ENCODE measurements at places on chromosomes 5 and 9. TPM values are rescaled to one million over a fixed set of nuclear protein-coding genes. Genes with fewer than 3 reads are reported as not detected.

Gene LRRC19
- not detected for total RNA-seq

Gene PCDHB5
- total RNA-seq = 72.2 TPM

Gene SCAI
- 13.7 TPM for total RNA-seq

Gene NRG2
- total RNA-seq = 0.81 TPM

Gene DEPDC1B
- 8.2 TPM for total RNA-seq

Gene KIF20A
- total RNA-seq = 8.7 TPM

Gene IL33
- total RNA-seq = not detected

Gene SLC36A3
- not detected for total RNA-seq

Gene TYRP1
- total RNA-seq = not detected

Gene SH3GL2
- total RNA-seq = 8.1 TPM

Gene EXD3
- 24.5 TPM for total RNA-seq

Gene PCDHA9
- 18.9 TPM for total RNA-seq

Gene GPX8
- total RNA-seq = 2.7 TPM
